ENCODE measurements at places on chromosomes 1 and 21. TPM values are rescaled to one million over a fixed set of nuclear protein-coding genes. Genes with fewer than 3 reads are reported as not detected.

ILDR2 gene
- 0.42 TPM for total RNA-seq

CENPL gene
- 4.8 TPM for total RNA-seq

SZRD1 gene
- total RNA-seq = 172 TPM

TNFRSF9 gene
- total RNA-seq = 0.36 TPM

CR1L gene
- not detected for total RNA-seq

HES2 gene
- total RNA-seq = not detected

FOXD2 gene
- 1.6 TPM for total RNA-seq

DNA sequence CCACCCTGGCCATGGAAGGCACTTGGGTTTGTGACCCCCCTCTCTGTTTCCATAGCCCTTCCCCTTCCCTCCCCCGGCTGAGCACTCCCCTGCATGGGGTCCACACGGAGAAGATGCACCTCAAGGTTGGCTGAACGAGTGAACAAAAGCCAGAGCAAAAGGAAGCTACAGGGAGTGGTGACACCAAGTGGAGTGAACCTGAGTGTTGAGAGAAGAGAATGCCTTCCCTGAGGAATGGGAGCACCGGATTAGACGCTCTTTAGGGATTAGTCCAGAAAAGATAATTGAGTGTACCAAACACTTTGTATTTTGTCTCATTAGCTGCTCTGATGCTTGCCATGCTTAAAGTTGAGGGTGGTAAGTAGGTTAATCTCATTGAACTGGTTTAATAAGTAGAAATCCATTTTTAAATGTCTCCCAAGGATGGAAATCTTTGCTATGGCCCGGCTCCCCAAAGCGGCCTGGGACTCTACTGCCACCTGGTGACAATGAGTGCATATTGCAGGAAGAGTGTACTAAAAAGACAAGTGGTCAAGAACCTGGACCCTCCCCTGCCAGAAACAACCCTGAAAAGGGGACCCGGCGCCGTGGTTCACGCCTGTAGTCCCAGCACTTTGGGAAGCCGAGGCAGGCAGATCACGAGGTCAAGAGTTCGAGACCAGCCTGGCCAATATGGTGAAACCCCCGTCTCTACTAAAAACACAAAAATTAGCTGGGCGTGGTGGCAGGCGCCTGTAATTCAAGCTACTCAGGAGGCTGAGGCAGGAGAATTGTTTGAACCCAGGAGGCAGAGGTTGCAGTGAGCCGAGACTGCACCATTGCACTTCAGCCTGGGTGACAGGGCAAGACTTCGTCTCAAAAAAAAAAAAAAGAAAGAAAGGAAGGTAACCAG is 150.6 kb upstream of the ZC3H12A start:
- no peak overlapping the region for H3K4me3 ChIP-seq
- H3K4me1 ChIP-seq = no peaks in the 10 kb centered on the region
- H3K27me3 ChIP-seq = no peaks in the 10 kb centered on the region
- H3K27ac ChIP-seq = no peak overlapping the region

DNA sequence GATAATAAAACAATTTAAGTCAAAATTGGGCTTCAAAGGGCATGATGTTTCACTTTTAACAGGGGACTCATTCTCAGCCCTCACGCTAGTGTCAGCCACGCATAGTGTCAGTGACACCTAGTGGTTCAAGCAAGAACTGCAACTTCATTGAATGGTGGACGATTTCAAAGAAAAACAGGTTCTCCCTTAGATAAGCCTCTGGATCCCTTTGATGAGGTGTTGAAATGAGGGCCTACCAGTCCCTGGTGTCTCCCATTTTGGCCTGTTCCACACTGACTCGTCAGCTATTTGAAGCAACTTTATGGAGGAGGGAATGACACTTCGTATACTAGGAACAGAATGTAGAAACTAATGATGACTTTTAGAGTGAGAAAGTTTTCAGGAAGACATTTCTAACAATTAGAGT is 56.2 kb downstream of the FCRL5 start:
- no peak for DNase-seq
- no peaks in the 10 kb centered on the region for H3K36me3 ChIP-seq
- no peak overlapping the region for H3K27ac ChIP-seq
- H3K4me3 ChIP-seq = no peak overlapping the region

GRCh38 chr1:170068923-170069322 is 5.6 kb downstream of the KIFAP3 start:
- no peak overlapping the region for H3K4me3 ChIP-seq
- no peak overlapping the region for H3K27ac ChIP-seq
- peaks cover 3% of the 10 kb centered on the region for H3K4me1 ChIP-seq
- no peaks in the 10 kb centered on the region for H3K36me3 ChIP-seq
- DNase-seq = no peak

DNA sequence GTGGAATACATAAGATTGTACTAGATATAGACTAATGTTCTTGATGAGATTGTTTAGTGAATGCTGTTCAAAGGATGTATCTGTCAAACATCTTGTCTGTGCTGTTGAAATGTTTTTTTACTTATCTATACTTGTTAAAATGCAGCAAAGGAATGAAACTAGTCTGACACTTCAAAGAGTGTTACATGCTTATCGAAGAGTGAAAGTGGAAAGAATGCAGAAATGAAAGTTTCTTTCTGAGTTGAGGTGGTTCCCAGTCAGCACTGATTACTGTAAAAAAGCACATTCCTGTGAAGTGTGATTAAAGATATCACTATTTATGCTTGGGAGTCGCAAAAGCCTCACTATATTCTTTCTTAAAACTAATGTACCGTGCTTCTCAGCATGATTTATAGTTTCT is 1225.2 kb downstream of the NCAM2 start:
- H3K4me1 ChIP-seq = no peaks in the 10 kb centered on the region
- H3K27me3 ChIP-seq = no peaks in the 10 kb centered on the region
- no peaks in the 10 kb centered on the region for H3K36me3 ChIP-seq
- no peak overlapping the region for H3K4me3 ChIP-seq
- DNase-seq = no peak

DNA sequence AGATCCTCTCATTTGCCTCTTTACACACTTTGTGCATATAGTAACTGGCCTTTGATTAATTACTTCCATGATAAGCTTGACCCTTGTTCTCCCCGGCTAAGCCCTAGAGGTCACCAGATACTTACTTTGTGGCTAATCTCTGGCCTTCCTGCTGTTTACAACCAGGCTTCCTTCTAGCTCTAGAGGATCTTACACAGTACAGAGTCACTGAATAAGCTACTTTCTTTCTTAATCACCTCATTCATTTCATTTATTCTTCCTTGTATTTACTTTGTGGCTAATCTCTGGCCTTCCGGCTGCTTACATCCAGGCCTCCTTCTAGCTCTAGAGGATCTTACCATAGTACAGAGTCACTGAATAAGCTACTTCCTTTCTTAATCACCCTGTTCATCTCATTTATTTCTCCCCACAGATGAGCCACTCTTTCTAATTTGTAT is 144.3 kb upstream of the C1orf21 start:
- no peaks in the 10 kb centered on the region for H3K27me3 ChIP-seq
- H3K4me3 ChIP-seq = no peak overlapping the region
- no peaks in the 10 kb centered on the region for H3K4me1 ChIP-seq
- H3K27ac ChIP-seq = no peak overlapping the region

- H3K4me1 ChIP-seq = no peaks in the 10 kb centered on the region
- H3K27me3 ChIP-seq = no peaks in the 10 kb centered on the region
- H3K27ac ChIP-seq = no peak overlapping the region
- DNase-seq = no peak
- H3K36me3 ChIP-seq = no peaks in the 10 kb centered on the region
Observed at GRCh38 chr1:216015116-216015515, 408.1 kb downstream of the USH2A start.

DNA sequence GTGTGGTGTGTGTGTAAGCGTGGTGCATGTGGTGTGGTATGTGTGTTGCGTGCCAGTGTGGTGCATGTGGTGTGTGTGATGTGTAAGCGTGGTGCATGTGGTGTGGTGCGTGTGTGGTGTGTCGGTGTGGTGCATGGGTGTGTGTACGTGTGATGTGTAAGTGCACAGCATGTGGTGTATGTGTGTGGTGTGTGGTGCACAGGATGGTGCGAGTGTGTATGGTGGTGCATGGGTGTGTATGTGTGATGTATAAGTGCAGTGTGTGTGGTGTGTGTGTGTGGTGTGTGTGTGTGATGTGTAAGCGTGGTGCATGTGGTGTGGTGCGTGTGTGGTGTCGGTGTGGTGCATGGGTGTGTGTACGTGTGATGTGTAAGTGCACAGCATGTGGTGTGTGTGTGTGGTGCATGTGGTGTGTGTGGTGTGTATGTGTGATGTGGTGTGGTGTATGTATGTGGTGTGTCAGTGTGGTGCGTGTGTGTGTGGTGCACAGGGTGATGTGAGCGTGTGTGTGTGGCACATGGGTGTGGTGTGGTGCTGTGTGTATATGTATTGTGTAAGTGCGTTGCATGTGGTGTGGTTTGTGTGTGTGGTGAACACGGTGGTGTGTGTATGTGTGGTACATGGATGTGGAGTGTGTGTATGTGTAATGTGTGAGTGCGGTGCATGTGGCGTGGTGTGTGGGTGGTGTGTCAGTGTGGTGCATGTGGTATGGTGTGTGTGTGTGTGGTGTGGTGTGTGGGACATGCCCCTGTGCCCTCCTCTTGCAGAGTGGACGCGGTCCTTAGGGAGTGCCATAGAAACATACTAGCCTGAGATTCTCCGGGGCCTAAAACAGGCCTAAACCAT is 1.1 kb upstream of the C2CD2 start:
- H3K27ac ChIP-seq = no peak overlapping the region
- peak; percentile 38 for DNase-seq
- H3K4me1 ChIP-seq = no peaks in the 10 kb centered on the region
- no peaks in the 10 kb centered on the region for H3K27me3 ChIP-seq
- no peak overlapping the region for H3K4me3 ChIP-seq
- H3K36me3 ChIP-seq = no peaks in the 10 kb centered on the region

DNA sequence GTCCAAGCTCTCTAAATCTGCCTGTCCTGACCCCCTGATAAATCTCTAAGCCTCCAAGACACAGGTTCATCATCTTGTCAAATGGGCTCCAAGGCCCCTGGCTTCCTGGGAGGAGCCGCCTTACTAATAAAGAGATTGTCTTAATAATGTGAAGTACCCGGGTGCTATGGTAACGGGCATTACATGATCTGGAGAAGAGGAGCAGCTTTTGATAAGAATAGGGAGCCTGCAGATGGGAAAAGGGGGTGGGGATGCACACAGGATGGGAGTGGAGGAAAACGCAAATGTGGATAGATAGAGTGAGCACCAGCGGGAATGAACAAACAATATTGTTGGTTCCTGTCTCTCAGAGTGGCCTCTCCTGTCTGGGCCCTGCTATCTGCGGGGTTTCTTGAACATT is 11.9 kb upstream of the RXRG start:
- H3K4me3 ChIP-seq = no peak overlapping the region
- no peaks in the 10 kb centered on the region for H3K36me3 ChIP-seq
- H3K27me3 ChIP-seq = no peaks in the 10 kb centered on the region
- H3K4me1 ChIP-seq = no peaks in the 10 kb centered on the region
- no peak overlapping the region for H3K27ac ChIP-seq
- DNase-seq = no peak

GRCh38 chr1:159076438-159077119 is at the start of gene AIM2:
Gene AIM2, minus strand, starts transcription at chr1:159076766. Its CDS starts 3,267 bp downstream, at chr1:159073499.
- H3K4me1 ChIP-seq = no peaks in the 10 kb centered on the region
- no peaks in the 10 kb centered on the region for H3K27me3 ChIP-seq
- no peaks in the 10 kb centered on the region for H3K36me3 ChIP-seq
- DNase-seq = no peak

DNA sequence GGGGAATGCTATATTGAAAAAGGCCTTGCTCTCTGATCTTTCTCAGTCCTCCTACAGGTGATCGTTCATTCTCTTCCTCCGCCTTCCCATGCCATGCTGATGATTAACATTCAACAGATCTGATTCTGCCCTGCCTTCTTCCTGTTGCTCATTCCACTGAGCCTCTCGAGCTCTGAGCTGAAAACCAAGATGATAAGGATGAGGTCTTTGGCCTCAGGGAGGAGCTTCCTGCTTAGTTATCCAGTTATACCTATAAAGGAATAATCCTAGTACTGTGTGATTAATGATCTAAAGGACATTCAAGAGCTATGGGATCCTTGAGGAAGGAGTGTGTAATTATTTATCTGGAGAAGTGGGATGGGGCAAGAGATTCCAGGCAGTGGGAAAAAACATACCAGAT is 25.2 kb upstream of the MAP3K7CL start:
- H3K4me3 ChIP-seq = no peak overlapping the region
- H3K27me3 ChIP-seq = no peaks in the 10 kb centered on the region
- no peak overlapping the region for H3K27ac ChIP-seq
- H3K4me1 ChIP-seq = no peaks in the 10 kb centered on the region

GRCh38 chr1:74468982-74469603 is 43.3 kb downstream of the LRRC53 start:
- H3K4me1 ChIP-seq = peaks cover 2% of the 10 kb centered on the region
- H3K36me3 ChIP-seq = no peaks in the 10 kb centered on the region
- no peak for DNase-seq

All from aorta (tissue), 5 donors.